ENCODE measurements at places on chromosomes 7 and 10.

GRCh38 chr10:13420532-13421307 is 72.6 kb upstream of the SEPHS1 start:
- DNase-seq, result no peak

- no peak for DNase-seq
Measured at GRCh38 chr7:140009735-140010134, 53.0 kb downstream of the PARP12 start.

DNA sequence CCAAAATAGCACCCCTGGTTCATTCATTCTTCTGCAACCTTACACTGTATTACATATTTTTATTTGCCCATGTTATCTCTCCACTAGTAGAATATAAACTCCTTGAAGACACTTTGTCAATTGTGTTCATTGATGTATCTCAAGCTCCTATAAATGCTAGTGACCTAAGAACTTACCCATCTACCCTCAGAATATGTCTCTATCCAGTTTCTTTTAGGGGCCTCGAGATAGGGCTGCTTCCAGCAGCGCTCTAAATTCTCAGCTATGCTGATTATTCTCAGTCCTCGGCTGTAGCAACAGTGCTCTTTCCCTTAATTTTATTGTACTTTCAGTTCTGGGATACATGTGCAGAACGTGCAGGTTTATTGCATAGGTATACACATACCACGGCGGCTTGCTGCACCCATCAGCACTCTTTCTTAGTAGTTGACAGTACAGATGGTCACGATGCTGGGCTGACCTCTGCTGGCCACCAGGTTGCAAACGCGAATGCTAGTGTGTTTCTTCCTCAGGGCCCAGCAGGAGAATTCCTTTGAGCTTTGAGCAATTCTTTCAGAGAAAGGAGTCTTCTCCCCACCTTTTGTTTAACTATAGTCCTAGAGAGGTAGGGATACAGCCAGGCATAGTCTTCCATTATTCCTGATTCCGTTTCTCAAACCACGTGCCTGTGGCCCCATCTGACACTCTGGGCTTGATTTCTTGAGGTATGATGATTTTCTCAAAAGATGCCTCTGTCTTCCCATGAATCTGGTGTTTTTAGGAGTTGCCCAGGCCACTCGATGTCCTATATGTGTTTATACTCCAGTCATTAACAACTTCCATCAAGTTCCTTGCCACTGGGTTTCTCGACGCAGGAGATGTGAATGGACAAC is 49.1 kb upstream of the CDC14C start:
- no peak for DNase-seq

DNA sequence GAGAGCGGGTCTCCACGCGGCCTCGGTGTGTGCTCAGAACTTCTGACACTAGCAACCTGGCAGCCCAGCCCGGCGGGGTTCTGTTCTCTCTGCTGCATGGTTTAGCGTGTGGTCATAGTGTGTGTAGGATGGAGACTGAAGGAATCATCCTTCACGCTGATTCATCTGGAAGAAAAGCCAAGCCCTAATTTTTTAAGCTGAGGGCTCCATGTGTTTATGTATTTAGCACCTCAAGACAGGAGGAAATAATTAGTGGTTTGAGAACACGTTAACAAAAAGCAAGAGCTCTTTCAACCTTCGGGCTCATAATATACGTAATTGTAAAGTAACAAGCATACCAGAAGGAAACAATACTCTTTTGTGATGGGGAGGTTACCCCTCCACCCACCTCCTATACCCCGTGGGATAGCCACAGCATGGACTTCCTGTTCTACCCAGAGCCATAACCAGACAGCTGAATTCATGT is 504.6 kb upstream of the MKI67 start:
- DNase-seq, result no peak

DNA sequence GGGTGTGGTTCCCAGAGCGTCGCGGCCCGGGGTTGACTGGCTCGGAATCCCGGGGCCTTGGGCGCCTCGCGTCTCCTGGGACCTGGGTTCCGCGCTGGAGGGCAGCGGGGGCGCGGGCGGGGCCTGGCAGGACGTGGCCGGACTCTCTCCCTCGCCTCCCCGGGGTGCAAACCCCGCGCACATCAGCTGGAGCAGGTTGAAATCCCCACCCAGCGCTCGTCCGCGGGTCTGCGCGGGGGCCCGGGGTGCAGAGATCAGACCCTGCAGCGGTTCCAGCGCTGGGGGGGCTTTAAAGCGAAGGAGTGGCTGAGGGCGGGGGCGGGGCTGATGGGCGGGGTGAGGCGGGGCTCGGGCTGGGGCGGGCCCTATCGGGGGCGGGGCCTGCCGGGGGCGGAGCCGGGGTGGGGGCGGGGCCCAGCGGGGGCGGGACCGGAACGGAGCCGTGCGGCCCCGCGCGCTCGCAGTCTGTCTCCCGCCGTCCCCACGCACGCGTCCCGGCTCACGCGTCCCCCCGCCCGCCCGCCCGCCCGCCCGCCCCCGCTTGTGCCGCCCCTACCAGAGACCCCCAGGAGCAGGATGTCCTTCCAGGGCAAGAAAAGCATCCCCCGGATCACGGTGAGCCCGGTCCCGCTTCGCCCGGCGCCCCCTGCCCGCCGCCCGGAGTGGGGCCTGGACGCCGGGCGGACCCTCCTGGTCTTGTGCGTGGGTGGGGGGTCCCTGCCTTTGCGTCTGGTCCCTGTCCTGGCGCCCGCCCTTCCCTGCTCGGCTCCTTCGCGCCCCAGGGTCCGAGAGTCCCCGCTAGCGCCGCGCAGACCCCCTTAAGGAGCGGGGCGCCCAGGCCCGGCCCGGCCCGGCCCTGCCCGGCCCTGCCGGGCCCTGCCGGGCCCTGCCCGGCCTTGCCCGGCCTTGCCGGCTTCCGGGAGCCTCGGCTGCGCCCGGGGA is at the start of gene DPYSL4:
DPYSL4 (plus strand) TSS at position 461 of the 942 bp plus-strand sequence; CDS start at position 577, 116 bp downstream.
- DNase-seq, result no peak

GRCh38 chr10:33352175-33352574 is 17.7 kb upstream of the NRP1 start:
- no peak for DNase-seq

- no peak for DNase-seq
Measured at GRCh38 chr10:111240348-111240747, 163.5 kb downstream of the ADRA2A start.

DNA sequence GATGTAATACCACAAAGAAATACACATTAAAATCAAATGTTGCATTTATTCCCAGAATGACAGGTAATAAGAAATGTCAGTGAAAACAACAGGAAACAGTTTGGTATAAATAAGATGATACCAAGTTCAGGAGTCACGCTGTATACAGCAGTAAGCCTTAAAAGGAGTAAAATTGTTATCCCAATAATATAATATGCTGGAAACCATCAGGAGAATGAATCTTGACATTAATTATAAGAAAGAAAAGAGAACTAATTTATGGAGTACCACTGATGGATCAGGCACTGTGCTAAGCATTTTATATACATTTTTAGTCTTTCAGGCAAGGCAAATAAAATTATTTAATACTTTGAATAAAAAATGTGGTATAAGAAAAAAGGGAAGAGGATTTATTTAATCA is 27.6 kb downstream of the PRKAR2B start:
- DNase-seq, result no peak

DNA sequence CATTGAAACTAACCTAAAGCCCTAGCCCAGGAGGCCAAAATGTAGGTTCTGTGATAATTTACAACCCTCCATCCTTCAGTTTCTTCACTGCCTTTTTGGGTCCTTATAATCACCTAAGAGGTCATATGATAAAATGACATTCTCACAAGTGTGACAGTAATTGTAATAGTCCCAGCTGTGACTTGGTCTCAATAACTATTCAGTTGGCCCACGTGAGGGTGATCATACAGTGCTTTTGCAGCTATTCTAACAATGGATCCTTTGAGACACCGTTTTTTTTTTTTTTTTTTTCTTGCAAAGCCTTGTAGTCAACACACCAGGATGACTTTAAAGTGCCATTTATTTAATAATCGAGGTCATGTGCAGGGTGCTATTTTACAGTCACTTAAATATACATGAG is 760.0 kb downstream of the PHTF2 start:
- DNase-seq, result no peak

- DNase-seq, result no peak
Measured at GRCh38 chr10:76311752-76312636, 880.6 kb downstream of the LRMDA start.

DNA sequence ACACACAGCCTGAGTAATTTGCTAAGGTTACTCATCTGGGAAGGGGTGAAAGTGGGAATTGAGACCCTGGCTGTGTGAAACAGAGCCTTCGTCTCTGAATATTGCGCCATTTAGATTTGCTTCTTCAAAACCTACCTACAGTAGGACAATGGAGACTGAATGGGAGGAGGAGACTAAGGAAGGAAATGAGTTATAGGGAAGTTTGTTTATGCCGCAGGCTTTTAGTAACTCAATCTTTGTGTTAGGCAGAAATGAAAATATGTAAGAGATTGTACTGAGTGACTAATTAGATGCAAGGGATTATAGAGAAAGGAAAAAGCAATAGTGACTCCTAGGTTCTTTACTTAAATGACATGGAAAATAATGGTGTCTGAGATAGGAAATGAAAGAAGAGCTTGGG is 80.2 kb downstream of the KCND2 start:
- no peak for DNase-seq

- DNase-seq, result no peak
Measured at GRCh38 chr7:517774-518629, 1.6 kb downstream of the PDGFA start.

DNA sequence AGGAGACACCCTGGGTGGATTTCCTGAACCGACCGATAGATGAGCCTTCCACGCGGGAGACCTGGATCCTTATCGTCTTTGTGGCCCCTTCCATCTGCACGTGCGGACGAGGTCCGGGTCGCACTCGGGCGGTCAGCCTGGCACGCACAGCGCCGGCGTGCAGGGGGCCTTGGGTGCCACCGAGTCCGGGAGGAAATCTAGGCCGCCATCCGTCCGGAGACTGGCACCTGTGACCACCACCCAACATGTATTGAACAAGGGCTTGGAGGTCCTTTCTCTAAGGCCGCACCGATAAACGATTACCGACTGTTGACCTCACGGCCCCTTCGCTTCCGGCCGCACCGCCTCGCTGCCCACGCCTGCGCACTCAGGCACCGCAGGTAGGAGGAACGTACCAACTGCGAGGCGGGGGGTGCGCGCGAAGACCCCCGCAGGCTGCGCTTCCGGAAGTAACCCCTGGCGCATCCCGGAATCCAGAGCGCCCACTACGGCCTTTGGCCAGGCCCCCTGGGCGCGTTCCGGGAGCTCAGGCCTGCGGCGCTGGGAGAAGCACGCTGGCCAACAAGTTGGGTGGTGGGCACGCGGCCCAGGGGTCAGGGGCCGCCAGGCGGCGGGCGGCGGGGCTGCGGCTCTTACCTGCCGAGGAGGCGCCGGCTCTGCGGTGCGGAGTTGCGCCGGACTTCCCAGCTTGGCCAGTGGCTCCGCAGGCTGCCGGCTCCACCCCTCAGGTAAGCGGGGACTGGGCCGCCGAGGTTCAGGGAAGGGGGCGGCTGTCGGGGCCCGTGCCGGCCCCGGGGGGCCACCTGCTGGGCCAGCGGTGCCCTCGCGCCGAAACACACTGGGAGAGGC is at the start of the genes ACTR3C and LRRC61:
ACTR3C (minus strand) TSS at position 713 of the 849 bp plus-strand sequence. CDS start 28,249 bp downstream, outside the sequence.
LRRC61 (plus strand) TSS at position 523 of the 849 bp plus-strand sequence. CDS start 13,507 bp downstream, outside the sequence.
- no peak for DNase-seq

DNA sequence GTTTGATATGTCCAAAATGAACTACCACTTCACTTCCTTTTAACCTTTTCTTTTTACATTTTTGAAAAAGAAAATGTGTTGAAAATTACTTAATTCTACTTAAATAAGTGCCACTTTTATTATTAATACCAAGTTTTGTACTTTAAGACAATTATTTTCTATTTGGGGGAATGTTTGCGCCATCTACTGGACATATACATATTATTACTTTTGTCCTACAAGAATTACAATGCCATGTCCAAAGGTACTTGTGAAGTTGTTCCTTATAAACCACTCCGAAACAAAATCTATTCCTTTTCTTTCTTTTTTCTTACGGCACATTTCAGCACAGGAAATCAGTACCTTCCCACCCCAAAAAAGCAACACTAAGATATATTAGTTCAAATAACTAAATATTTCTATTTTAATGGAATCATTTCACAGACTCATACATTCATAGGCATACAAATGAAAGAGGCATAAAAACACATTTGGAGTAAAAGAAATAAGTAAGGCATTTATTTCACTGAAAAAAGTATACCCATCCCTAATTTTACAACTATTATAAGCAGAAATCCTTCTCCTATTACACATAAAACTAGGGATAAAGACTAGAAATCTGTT is 169.9 kb downstream of the RNF133 start:
- DNase-seq, result no peak

GRCh38 chr10:24343686-24344085 is 134.7 kb downstream of the KIAA1217 start:
- no peak for DNase-seq

GRCh38 chr10:125708971-125709503 is 10.5 kb upstream of the EDRF1 start:
- DNase-seq, result no peak

DNA sequence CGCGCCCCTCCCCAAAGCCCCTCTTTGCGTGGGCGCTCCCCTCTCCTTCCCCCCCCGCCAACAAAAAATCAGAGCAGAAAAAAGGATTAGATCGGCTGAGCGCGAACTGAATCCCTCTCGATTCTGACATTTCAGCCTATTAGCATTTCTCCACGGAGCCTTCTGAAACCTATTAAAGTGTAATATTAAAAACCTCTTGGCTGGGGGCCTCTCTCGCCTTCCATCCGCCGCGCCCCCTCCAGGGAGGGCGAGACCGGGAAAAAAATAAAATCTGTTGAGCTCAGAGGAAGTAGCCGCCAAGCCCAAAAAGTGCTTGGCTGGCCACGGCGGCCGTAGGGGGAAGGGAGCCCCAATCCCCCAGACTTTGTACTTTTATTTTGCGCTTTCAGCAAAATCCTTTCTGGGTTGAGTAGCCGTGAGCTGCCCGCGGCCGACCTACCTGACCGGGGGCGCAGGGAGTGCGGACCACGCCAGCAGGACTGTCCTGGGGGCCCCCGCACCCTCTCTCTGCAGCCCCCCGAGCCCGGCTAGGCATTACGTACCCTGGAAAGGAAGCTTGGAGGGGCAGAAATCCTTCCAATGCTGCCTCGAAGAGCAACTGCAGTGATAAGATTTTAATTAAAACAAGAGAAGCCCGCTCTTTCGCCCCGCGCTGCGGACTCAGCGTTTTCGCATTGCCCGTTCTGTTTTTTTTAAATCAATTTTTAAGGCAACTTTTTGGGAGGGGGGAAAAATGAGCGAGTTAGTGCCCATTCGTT is 1.3 kb upstream of the TNRC18 start:
- DNase-seq, result no peak

GRCh38 chr7:47458057-47458456 is 123.9 kb downstream of the TNS3 start:
- DNase-seq, result no peak

GRCh38 chr10:97737770-97738265 is 890 bp downstream of the ZFYVE27 start:
- no peak for DNase-seq

GRCh38 chr10:79209340-79209739 is 137.9 kb upstream of the PPIF start:
- DNase-seq, result no peak

DNA sequence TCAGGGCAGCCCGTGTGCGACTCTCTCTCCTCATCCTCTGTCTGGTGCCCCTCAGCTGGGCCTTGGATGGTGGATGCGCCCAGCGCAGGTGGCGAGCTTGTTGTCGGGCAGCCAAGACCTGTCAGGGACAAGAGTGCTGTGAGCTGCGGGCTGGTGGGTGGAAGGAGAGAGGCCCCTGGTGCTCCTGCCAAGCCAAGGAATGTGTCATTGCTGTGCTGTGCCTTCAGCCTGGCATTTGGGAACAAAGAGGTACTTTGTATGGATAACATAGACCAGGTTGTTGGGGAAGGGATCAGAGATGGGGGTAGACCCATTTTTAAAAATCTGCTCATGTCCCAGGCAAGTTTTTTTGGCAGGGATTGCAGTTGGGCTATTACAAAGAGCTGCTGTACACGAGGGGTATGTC is 120.9 kb downstream of the PKD1L1 start:
- DNase-seq, result no peak

Measured in T-helper 22 cell (primary cell).